ENCODE measurements at places on chromosomes 6 and 20. TPM values are rescaled to one million over a fixed set of nuclear protein-coding genes. Genes with fewer than 3 reads are reported as not detected.

The ENTPD6 gene
- 99.5 TPM for total RNA-seq

DNA sequence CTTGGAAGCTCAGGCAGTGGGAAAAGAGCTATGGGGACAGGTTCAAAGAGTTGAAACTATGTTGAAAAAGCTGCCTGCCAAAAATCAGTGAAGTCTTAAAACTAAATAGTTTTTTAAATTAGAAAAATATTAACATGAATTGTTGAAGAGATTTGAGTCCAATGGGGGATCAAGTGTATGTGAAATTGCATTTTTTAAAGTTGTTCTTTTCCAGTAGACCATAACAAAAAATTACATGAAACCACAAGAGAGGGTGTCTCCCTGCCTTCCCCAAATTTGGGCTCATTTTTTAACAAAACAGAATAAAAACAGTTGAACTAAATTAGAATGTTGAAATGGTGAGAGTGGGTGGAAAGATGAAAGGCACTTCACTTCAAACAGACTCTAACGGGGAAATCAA, 31.5 kb upstream of the COL10A1 start:
- H3K36me3 ChIP-seq = no peaks in the 10 kb centered on the region
- H3K4me3 ChIP-seq = no peak overlapping the region
- H3K27ac ChIP-seq = no peak overlapping the region
- H3K27me3 ChIP-seq = no peaks in the 10 kb centered on the region
- no peak for DNase-seq

DNA sequence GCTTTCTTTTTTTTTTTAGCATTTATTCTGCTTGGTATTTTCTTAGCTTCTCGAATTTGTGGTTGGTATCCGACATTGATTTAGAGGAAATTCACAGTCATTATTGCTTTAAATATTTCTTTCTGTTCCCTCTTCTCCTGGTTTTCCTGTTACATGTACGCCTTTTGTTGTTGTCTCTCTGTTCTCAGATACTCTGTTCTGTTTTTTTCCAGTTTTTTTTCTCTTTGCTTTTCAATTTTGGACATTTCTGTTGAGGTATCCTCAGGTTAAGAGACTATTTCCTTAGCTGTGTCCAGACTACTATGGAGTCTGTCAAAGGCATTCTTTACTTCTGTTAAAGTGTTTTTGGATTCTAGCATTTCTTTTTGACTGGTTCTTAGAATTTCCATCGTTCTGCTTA, 17.5 kb downstream of the STXBP5 start:
- no peak overlapping the region for H3K27ac ChIP-seq
- no peak overlapping the region for H3K4me3 ChIP-seq
- no peaks in the 10 kb centered on the region for H3K27me3 ChIP-seq
- H3K36me3 ChIP-seq = peaks cover 40% of the 10 kb centered on the region
- H3K4me1 ChIP-seq = peaks cover 34% of the 10 kb centered on the region
- no peak for DNase-seq

- H3K27ac ChIP-seq = no peak overlapping the region
- H3K36me3 ChIP-seq = peaks cover 23% of the 10 kb centered on the region
- H3K27me3 ChIP-seq = peaks cover 35% of the 10 kb centered on the region
- no peak overlapping the region for H3K4me3 ChIP-seq
- H3K4me1 ChIP-seq = peaks cover 16% of the 10 kb centered on the region
- DNase-seq = peak; percentile 46
Measured at GRCh38 chr6:96899019-96899418, 1.3 kb upstream of the NDUFAF4 start.

DNA sequence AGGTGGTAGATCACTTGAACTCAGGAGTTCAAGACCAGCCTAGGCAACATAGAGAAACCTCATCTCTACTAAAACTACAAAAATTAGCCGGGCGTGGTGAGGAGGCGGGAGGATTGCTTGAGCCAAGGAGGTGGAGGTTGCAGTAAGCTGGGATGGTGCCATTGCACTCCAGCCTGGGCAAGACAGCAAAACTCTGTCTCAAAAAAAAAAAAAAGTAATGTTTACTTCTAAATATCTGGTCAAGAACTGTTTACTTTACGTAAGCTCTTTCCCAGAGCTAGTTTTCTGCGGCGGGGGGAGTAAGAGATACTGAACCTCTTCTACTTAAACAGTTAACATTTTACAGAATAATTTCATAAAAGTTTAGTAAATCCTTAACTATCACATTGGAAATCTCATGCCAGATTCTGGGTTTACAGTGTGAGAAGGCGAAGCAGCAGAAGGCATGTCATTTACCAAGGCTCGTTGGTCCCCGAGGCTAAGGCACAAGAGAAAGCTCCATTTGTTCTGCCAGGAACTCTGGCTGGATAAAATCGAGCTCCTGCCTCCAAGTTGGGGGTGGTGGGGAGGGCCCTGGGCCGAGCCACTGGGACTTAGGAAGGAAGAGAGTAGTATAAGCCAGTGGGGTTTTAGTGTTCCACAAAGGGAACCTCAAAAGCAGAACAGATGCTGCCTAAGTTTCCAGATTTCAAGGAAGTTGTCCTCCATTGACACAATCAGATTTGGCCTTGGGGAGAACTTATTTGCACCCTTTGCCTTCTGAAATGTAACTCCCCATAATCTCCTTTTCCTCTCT, 41.7 kb downstream of the ARFGEF2 start:
- H3K4me3 ChIP-seq = no peak overlapping the region
- H3K4me1 ChIP-seq = peaks cover 6% of the 10 kb centered on the region
- H3K27ac ChIP-seq = peak overlapping the region; percentile 21

DNA sequence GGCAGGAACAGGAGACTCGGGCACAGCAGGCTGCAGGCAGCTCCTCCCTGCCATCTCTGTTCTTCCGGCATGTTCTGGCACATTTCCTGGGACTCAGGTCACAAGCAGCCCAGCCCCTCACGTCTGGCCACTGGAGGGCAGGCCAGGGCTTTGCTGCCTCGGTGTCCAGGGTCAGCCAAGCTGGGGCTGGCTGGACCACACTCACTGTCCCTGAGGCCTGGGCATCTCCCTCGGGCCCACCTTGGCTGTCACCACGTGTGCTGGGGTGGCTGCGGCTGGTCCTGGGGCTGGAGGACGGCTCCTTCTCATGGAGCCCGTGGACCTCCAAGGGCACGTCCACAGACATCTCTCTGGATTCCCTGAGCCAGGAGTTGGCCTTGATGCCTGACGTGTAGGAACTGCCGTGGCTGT, 18.5 kb downstream of the FRMD1 start:
- DNase-seq = peak; percentile 74
- H3K4me3 ChIP-seq = no peak overlapping the region
- no peaks in the 10 kb centered on the region for H3K36me3 ChIP-seq

- H3K27me3 ChIP-seq = no peaks in the 10 kb centered on the region
- no peaks in the 10 kb centered on the region for H3K36me3 ChIP-seq
- peak within 1 kb of the TSS; percentile 29 for H3K27ac ChIP-seq
- DNase-seq = peak; percentile 68
- H3K4me1 ChIP-seq = peaks cover 26% of the 10 kb centered on the region
Measured at GRCh38 chr6:17392978-17393891, at the start of gene CAP2. TSS of gene CAP2 (plus strand) at chr6:17393595. CDS start at chr6:17421556, 27,961 bp downstream.
